Large intestine (tissue), 12 donors: ENCODE measurements at places on chromosomes 2 and 18.

DNA sequence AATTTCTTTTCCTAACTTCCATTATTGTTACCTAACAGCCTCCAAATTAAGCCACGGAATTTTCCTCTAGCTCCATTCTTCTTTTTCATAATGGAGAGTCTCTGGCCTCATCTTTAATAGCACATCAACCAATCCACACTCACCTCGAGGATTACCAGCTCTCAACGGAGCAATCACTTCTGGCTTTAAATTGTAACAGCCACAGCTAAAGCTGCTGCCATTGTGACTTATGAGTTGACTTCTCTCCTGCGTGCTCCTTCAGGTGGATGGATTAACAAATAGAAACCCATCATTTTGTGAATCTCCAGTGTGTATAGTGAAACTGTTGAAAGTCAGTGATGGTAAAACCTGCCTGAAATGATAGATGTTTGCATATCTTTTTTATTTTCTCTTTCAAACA is 24.9 kb upstream of the SLC5A7 start:
- DNase-seq: no peak

- no peak for DNase-seq
Observed at GRCh38 chr2:229701062-229701461, 13.3 kb downstream of the DNER start.

DNA sequence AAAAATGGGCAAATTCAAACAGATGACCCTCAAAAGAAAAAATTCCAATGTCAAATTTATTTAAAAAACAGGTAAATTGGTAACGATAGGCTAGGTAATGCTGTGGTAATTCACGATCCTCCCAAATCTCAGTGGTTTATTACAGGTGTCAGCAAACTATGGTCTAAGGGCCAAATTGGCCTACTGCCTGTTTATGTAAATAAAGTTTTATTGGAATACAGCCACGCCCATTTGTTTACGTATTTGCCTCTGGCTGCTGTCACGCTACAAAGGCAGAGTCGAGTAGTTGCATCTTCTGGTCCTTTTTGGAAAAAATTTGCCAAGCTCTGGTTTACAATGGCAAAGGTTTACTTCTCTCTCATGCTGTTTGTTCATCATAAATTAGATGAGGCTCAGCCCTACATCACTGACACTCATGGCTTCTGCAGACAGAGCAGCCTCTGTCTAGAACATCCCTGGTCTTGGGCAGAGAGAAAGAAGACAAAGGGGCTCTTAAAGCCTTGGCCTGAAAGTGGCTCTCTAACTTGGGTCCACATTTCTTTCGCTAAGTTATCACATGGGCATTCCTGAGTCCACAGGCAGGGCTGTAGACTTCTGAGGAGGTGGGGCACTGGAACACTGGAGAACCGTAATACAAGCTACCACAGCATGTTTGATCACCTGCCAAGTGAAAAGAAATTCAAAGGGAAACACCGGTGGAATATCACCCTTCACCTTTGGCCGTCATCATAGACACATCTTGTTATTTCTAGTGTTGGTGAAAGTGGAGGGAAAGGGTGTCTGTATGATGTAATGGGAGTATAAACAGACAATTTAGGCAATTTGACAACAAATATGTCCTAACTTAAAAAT is 34.8 kb downstream of the SP110 start:
- DNase-seq: no peak

DNA sequence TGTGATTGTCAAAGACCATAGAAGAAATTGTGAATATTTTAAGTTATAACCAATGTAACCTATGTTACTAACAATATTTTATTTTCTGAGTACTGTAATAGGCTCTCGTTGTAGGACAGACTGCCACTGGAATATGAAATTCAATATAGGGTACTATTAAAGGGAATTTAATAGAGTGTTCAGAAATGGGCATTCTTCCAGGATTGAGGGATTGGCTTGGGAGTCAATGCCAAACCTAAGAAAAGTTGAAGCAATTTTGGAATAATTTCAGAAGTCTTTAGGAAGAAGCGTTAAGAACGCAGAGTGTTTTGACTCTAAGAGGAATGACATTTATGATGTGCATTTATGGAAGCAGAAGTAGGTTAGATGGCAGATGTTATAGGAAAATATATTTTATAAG is 79.0 kb downstream of the ACVR2A start:
- DNase-seq: no peak

GRCh38 chr2:212665948-212666347 is 127.3 kb upstream of the ERBB4 start:
- DNase-seq: no peak

DNA sequence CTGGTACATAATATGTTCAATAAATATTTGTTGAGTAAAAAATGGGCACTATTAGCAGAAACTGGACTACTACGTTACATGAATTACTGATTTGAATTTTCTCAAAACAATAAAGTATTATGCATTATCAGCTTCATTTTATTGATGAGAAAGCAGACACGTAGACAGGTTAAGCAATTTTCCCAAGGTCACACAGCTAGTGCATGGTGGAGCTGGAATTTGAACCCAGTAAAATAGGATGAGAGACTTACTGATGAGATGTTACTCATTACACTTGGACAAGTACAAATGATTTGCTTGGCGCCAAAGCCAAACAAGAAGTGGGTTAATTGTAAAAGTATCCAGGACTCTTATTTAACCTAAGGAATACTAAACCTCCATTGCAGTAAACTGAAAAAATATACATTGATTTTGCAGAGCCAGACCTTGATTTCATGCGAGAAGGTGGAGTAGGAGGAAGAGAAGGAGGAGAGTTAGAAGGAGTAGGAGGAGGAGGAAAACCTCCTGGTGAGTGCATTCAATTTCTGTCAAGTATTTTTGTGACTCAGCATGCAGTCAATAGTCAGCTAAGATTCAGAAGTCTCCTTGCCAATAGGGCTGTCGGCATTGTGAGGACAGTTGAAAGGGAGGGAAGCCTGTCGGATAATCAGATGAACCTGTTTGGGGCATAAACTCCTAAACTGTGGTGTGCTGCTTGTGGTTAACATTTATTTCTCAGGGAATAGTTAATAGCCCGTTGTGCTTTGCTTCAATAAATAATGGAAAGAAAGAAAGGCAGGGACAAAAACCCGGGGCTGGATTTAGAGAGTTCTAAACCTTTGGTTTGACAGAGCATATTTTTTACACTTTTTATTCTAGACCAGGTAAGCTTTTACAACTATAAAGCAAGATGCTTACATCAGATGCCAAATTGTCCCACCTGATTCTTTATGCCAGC is 77.0 kb upstream of the TACR1 start:
- peak; percentile 56 for DNase-seq

- no peak for DNase-seq
Observed at GRCh38 chr18:2923464-2923863, 76.7 kb downstream of the EMILIN2 start.

GRCh38 chr2:80510716-80511115 is 206.2 kb upstream of the LRRTM1 start:
- DNase-seq: no peak

DNA sequence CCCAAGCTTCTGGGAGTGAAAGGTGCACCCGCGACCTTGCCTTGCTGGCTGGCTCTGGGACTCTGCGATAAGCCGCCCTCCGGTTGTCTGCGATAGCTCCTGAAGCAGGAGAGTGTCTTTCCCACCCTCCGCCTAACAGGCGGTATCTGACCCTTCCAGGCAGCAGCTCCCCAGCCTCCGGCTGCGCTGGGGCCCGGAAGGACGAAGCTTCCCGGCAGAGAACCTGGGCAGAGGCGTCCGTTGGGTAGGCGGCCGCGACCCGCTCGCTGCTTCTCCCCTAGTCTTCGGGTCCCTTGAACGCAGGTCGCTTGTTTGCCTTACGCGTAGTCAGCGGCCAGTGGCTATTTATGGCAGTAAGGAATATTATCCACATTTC is 446 bp upstream of the RHBDD1 start:
- DNase-seq: no peak

DNA sequence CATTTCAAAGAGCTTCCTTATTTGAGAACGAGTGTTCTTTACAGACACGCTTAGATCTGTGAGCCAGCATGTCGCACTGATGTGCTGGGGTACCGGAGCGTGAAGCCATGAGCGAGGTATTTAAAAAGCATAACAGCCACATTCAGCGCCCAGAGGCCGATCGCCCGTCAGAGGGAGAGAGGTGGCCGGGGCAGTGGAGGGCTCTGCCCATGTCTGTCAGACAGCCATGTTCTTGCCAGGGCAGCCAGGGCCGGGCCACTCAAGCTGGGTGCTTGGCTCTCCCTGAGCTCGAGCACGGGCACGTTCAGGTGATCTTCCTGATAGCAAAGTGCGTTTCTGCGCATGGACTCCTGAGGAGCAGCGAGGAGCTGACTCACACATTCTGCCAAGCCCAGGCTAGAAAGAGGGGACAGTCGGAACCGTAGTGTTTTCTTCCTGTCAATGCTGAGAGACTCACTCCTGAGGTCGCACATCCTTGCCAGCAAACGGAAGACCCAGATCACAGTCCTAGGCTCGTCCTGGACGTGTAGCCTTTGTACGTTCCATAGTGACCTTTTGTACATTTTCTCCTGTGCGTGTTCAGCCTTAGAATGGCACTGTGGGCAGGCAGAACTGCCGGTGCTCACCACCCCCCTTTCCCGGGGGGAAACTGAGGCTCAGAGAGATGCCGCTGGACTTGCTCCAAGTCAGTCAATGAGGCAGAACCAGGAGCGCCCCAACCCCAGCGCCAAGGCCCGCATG is 100.7 kb downstream of the NFATC1 start:
- no peak for DNase-seq

DNA sequence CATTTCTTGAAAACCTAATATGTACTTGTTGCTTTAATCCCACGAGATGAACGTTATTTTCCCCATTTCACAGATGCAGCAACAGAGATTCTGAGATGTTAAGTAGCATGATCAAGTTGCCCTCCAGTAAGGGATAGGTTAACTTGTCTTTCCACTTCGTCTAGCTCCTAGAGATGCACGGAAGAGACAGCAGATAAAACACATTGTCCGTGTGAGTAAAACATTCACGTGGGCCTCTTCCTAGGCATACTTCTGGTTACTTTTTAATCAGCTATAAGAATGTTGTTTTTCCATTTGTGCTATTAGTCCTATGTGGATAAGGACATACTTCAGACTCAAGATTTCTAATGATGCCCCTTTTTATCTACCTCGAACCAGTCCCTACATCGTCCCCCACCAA is 1.2 kb upstream of the ARHGAP28 start:
- DNase-seq: peak; percentile 59

DNA sequence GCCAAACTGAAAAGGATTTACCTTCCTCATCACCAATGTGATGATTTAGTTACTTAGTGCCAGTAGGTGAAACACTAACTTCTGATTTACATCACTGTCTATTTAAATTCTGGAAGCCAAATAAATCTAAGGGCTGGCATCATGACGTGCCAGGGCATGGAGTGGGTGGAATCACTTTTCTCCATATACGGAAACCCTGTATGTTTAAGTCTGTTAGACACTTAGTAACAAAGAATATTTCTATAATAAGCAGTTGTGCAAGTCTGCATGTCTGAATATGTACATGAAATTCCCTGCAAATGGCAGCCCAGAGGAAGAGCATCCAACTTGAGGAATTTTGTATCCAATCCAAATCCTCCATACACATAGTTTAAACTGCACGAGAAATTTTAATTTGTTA is 243.1 kb upstream of the SMAD7 start:
- no peak for DNase-seq

DNA sequence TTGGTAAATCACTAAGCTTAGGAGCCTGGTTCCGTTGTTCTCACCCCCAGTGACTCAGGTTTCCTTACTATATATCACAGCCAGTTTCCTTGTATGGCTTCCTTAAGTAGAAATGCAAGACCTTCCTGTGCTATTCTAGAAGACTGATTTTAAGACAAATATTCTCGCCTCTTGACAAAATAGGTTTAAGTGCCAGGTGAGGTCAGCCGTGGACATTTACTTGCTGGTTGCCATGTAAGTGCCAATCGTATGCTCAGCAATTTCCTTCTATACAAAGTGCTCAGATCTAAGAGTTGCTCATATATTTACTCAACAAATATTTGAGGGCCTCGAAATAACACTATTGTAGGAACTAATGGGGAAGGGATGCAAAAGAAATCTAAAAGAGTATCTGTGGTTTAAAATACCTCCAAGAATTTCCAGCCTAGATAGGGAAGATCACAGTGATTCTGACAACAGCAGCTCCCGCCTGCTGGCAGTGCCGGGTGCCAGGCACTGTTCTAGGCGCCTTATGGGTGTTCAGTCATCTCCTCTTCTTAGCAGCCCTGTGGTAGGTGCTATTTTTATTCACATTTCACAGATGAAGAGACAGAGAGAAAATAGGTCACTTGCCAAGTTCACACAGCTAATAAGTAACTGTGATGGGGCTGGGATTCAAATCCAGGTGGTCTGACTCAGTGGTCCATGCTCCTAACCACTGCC is 95.3 kb upstream of the B3GNT7 start:
- no peak for DNase-seq

DNA sequence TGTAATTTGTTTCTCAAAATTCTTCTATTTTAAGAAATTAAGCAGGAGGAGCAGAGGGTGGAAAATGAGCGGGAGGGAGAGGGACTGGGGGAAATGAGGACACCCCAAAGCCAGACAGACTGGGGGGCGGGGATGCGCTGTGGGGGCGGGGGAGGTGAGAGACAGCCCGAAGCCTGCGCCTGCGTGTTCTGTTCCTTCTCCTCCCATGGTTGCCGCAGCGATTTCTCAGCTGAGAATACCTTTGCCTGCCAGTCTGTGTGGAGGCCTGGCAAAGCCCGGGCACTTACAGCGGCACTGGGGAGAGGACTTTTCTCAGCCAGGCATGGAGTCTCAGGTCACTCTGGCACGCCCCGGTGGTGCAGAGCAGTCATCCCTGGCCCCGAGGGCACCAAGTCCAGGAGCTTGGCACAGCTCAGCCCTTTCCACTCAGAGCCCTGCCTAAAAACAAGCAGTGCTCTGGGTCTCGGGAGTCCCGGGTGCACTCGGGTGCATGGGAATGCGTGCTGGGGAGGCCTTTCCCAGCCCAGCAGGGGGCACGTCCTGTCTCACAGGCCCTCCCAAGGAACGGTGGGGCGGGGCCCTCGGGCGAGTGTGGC is 289.3 kb upstream of the HS6ST1 start:
- DNase-seq: no peak

GRCh38 chr2:238589591-238590460 is 163.1 kb downstream of the ASB1 start:
- no peak for DNase-seq

GRCh38 chr2:107259408-107260195 is 373.6 kb upstream of the ST6GAL2 start:
- no peak for DNase-seq

DNA sequence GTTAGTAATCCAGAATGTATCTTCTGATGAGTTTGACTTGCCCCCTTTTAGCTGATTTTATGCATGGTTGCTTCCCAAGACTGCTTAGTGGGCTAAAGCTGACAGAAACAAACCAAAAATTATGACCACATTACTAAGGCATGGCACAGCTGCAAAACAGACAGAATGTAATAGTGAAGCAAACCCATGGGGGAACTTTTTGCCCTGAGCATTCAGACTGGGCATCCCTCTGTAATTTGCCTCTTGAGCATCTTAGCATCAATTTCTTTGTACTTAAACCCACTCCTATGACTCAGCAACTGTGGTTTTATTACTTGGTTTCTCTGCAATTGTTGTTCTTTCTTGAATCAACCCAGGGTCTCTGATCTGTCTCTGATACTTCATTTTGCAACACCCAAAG is 487.3 kb upstream of the DCC start:
- DNase-seq: no peak
